ENCODE measurements at places on chromosomes 5 and 9. TPM values are rescaled to one million over a fixed set of nuclear protein-coding genes. Genes with fewer than 3 reads are reported as not detected.

The ANXA2R gene
- total RNA-seq = 4.0 TPM

The CYLC2 gene
- not detected for total RNA-seq

The CACFD1 gene
- 23.7 TPM for total RNA-seq

The SOHLH1 gene
- not detected for total RNA-seq

The SPATA31D4 gene
- not detected for total RNA-seq

The ADRB2 gene
- total RNA-seq = 18.4 TPM

The PCDHA13 gene
- total RNA-seq = 0.77 TPM

The PCDHGA3 gene
- 5.1 TPM for total RNA-seq

The PCDHA11 gene
- 1.6 TPM for total RNA-seq

The LCN1 gene
- total RNA-seq = not detected

The PCDHAC2 gene
- 13.8 TPM for total RNA-seq

The LCN9 gene
- not detected for total RNA-seq

The HK3 gene
- total RNA-seq = 111 TPM

The GNA14 gene
- total RNA-seq = 15.1 TPM

The RBM22 gene
- 41.9 TPM for total RNA-seq

- no peak for DNase-seq
These were observed 31.2 kb upstream of the BASP1 start for GRCh38 chr5:17186256-17186655.

DNA sequence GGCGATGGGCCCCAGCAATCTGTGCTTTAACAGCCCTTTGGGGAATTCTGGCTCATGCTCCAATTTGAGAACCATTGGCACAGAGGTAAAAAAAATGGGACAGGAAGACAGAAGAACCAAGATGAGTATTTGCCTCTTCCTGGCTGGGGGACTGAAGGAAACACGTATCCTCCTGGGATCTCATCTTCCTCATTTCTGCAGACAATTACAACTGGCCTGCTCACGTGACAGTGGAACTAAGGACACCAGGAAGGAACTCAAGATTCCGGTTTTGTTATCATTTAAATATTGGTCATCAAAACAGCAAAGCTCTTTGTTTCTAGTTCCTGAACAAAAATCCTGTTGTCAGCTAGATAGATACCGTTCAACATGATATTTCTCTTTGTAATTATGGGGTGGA, 216.0 kb upstream of the DAP start:
- no peak for DNase-seq

GRCh38 chr5:15425766-15426165, 74.2 kb upstream of the FBXL7 start:
- peak; percentile 56 for DNase-seq

DNA sequence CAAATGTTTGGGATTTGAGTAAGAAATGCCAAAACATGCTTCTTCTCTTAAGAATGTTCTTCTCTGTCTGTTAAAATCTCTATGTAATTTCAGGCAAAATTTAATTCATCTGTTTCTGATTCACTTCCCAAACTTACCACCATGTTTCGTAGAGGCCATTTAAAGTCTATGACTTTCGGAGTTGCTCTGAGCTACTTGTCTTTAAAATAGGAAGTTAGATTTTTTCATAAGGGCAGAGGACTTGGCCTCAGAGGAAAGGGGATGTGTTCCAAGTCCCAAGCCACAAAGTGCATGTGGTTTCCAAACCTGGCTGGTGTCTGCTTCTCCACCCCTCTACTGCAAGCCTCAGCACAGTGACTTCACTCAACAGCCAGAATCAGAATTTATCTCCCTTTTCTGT, 111.3 kb upstream of the ADRA1B start:
- DNase-seq = peak; percentile 11

GRCh38 chr9:136470792-136471469, 11.9 kb downstream of the SEC16A start:
- no peak for DNase-seq

- DNase-seq = peak; percentile 26
These were observed 2.3 kb downstream of the HAND1 start for GRCh38 chr5:154475591-154476353.

- DNase-seq = no peak
These were observed 160.5 kb upstream of the TNC start for GRCh38 chr9:115278326-115279035.

- no peak for DNase-seq
These were observed 617.8 kb upstream of the DMAC1 start for GRCh38 chr9:8417341-8417740.

DNA sequence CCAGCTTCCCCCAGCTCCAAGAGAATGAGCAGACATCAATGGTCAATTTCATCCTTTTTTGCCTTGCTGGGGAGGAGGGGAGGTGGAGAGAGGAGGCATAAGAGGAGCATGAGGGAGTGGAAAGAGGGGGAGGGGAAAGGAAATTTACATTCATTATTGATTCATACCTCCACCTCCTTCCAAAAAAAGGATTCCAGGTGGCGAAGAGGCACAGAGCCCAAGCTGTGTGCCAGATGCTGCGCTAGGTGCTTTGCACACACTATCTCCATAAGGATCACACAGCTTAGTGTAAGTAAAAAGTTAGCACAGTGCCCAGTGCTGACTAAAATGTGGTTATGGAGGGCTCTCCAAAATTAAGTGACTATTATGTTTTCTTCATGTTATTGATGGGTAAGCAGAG, 11.0 kb downstream of the ASTN2 start:
- DNase-seq = no peak

DNA sequence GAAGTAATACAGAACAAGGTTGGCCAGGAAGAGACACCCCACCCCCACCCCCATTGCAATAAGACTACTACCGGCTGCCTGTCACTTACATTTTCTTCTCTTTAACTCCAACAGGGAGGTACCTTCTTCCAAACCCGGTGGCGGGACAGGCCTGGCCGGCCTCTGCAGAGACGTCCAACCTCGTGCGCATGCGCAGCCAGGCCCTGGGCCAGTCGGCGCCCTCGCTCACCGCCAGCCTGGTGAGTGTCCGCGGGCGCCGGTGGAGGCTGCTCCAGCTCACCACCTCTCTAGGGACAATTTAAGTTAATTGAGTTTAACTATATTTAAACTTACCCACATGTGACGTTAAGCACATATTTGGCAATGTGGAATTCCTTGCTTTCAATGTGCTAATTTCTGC, 192.4 kb downstream of the MAST4 start:
- no peak for DNase-seq

DNA sequence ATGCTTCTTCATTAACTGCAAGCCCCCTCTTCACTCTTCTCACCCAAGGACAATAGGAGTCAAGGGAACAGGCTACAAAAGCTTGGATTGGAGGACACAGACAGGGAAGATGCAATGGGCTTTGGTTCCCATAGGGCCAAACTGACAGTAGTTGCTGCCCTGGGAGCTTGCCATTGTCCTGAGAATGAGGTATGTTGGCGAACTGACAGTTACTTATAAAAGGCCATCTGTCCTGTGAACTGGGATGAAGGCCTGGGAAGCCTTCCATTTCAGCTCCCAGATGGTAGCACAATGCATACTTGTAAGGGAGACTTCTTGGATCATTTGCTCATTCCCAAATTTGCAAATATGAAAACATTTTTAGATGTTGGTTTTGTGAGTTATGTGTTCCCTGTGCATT, 88.9 kb downstream of the SNCAIP start:
- DNase-seq = peak; percentile 42

DNA sequence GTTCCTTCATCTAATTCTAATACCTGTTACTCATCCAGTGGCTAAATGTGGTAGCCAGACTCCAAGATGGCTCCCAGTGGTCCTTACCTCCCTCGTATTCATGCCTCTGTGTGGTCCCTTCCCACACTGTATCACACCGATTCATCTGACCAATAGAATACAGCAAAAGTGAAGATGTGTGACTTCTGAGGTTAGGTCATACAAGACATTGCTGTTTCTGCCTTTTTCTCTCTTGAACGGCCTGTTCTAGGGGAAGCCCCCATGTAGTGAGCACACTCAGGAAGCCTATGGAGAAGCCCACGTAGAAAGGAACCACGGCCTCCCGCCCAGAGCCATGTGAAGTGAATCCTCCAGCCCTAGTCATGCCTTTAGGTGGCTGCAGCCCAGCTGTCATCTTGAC, 9.4 kb upstream of the C5 start:
- no peak for DNase-seq

DNA sequence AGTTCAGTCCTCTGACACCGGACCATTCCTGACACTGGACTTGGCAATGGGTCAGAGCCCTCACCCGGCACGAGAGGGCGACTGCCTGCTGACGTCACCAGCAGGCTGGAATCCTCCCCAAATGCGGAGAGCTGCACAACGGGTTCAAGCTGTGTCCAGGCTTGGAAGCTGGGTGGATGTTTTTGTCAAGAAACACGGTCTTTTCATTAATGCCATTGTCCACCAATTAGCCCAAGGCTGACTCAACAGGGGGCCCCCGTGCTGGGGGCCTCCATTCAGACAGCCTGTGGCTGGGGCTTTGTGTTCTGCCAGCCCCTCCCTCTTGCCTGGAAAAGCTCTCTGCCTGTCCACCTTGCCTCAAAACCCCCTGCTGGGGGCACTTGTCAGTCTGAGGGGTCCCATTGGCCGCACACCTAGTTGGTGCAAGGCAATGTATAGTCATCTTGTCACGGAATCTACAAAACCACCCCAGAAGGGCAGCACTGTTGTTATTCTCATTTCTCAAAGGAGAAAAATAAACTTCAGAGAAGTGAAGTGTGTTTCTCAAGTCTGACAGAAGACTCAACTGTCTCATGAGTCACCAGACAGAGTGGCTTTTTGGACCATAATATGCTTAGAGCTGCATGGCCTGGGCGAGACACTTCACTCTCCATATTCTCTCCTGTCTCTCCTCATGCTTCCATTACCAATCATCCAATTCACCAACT, 24.6 kb downstream of the NDUFA8 start:
- DNase-seq = no peak

- DNase-seq = no peak
These were observed 64.5 kb downstream of the TMEM161B start for GRCh38 chr5:88203981-88204750.

GRCh38 chr5:122150215-122150614, 20.9 kb downstream of the ZNF474 start:
- DNase-seq = no peak

DNA sequence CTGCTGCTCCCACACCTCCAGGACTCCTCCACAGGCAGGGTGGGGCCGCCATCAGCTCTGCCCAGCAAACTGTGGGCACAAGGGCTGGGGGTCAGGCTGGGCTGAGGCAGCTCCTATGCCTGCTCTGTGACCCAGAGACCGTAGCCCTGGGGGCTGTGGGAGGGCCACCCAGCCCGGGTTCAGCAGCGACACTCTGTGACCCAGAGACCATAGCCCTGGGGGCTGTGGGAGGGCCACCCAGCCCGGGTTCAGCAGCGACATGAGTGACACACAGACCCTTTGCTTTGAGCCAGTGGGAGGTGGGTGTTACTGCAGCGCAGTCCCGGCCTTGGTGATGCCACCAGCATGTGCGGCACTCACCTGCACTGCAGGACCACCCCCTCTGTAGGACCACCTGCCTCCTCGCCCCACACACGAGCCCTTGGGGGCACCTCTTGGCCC, 118.9 kb upstream of the LPCAT1 start:
- no peak for DNase-seq

DNA sequence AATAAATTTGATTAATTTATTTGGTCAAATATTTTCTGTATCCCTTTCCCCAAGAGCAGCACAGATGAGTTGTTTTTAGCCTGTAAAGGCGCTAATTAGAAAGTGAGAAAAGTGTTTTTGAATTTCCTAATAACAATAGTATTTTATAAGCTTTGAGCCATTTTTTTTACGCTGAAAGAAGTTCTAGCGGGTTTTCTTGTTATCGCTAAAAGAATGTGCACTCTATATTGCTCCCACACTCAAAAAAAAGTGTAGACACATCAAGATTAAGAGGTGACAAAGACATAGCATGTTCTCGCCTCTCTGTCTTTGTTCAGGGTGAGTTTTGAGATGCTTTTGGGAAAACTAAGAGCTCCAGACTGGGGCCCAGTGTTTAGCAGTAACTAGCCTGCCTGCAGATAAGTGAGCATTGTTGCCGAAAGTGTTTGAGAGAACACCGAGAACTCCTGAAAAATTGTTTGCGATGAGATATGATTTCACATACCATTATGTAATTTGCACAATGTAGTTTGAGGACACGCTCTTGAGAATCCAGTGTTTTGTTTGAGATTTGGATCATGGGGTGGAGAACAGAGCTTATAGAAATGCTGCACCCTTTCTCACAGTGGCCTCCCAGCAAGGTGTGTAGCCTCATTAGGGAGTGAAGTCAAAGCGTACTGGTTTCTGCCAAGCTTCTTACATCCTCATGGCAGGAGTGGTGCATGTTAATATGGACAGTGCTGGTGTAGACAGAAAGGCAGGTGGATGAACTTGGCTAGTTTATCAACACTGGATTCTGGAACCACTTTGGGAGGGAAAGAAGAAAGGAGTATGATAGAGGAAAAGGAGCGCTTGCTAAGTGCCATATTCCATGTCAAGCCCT, 1.5 kb downstream of the F2R start:
- DNase-seq = peak; percentile 54

GRCh38 chr5:86765778-86766502, 148.2 kb downstream of the COX7C start:
- peak; percentile 55 for DNase-seq

GRCh38 chr5:54341971-54342370, 31.6 kb upstream of the ARL15 start:
- no peak for DNase-seq

- DNase-seq = no peak
These were observed 2.4 kb upstream of the STOM start for GRCh38 chr9:121372239-121373010.

DNA sequence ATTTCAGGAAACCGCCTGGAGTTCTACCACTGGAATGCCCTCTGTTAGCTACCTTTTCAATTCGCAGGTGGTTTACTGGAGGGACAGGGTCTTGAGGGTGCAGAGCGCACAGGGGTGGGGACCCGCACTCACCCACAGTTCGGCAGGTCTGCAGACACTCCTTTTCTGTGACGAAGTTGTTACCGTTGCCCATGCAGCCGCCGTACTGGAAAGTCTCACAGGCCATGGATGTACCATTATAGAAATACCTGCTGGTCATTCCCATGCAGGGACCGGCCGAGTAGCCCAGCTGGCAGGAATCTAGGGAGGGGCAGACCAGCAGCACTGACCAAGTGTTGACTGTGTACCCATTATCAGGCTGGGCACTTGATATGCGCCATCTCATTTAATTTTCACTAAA, 16.8 kb downstream of the AMBP start:
- no peak for DNase-seq

DNA sequence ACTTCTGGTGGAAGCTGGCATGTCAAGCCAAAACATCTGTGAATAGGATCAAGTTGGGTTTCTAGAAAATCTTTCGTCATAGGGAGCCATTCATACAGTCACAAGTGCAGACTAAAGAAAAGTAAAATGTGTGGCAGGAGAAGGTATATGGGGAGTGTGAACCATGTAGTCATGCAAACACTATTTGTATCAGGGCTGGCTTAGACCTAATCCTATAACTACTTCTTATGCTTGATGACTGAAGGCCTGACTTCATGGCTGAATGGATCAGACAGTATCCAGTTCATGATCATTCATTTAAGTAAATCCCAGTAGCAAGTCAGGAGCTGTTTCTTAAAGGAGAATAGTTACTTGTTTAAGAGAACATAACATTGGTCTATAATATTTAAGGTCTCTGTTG, 63.8 kb upstream of the DAPK1 start:
- no peak for DNase-seq

GRCh38 chr5:125298746-125299379, 552.4 kb upstream of the ZNF608 start:
- no peak for DNase-seq

All from lung (tissue), 17 donors.